ENCODE measurements at places on chromosomes 16 and 17. TPM values are rescaled to one million over a fixed set of nuclear protein-coding genes. Genes with fewer than 3 reads are reported as not detected.

DNA sequence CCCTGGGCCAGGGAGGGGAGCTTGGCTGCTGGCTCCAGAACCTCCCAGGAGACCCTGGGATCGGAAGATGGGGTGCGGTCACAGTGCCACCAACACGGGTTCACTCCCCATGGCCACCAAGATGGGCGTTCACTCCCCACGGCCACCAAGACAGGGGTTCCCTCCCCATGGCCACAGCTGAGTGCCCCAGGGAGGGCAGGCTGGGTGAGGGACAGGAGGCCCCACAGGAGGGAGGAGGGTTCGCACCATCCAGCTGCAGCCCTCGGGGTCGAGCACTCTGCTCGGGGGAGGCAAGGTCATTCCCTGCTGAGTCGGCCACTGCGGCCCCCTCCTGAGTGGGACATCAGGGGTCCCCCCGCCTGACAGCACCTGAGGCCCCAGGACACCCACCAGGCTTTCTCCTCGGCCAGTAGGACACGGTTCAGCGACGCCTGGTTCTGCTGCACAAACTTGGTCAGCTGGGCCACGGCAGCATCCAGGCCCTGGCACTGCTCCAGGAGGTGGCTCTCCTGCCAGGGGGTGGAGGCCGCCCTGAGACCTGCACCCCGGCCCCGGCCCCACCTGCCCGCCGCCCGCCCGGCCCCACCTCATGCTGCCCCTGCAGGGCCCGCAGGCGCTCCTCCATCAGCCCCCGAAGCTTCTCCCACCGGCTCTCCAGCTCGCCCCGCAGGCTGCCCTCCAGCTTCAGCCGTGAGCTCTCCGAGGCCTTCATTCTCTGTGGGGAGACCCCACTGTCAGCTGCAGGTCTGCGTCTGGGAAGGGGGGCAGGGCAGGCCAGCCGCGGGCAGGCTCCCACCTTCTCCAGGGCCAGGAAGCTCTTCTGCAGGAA, 5.9 kb downstream of the CCDC154 start:
- DNase-seq = no peak

DNA sequence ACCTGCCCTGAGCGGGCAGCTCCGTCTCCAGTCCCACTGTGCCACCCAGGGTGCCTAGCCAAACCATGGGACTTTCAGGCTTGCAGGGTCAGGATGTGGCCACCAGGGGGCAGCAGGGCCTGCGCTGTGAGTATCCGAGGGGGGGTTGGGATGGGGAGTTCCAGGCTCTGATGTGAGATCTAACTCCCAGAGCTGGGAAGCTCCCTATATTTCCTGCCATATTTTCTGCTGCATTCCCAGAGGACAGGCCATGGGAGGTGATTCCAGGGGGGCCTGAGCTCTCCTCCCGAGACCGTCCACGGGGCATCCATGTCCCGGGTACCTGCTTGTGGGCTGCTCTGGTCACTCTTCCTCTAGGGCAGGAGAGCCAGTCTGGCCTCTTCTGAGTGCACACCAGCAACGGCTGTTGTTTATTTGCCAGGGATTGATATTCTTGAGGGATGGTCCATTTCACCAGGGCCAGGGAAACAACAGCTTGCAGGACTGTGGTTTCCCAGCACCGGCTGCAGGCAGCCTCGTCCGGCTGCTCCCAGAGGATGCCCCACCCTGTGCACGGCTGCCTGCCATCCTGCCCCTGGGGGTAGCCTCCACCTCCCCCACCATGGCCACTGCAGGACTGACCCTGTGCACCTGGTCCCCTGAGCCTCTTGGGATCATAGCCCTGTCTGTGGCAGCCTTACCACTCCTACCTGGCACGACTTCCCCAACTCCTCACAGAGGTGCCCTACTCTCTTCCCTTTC, 1.2 kb downstream of the GPR142 start:
- DNase-seq = peak; percentile 75

- DNase-seq = no peak
Observed at GRCh38 chr16:73011926-73012325, 36.0 kb downstream of the ZFHX3 start.

DNA sequence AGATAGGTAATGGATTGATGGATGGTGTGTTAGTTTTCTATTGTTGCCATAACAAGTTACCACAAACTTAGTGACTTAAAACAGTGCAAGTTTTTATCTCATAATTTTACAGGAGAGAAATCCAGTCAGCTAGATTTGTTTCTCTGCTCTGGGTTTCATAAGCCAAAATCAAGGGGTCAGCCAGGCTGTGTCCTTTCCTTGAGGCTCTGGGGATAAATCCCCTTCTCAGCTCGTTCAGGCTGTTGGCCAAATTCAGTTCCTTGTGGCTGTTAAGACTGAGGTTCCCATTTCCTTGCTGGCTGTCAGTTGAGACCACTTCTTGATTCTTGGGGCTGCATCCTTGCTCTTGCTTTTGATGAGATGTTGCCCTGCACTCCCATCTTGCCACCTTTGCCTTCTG, 204.9 kb upstream of the CDH13 start:
- DNase-seq = no peak

DNA sequence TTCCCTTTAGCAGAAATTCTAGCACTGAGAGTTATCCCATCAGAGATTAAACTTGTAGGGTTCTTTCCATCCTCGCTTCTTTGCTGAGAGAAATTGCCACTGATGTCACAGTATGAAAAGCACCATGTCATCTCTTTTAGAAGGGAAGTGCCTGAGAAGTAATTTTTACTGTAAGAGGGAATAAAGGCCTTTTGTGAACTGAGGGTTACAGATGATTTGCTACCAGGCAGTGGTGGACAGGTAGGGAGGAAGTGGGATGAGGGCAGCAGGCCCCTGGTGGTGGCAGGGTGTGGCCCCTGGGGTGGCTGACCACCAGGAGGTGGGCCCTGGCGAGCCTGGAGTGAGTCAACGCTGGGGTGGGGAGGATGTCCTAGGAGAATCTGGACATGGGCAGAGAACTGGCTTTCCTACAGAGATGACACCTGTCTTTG, 6.4 kb upstream of the MILR1 start:
- no peak for DNase-seq

DNA sequence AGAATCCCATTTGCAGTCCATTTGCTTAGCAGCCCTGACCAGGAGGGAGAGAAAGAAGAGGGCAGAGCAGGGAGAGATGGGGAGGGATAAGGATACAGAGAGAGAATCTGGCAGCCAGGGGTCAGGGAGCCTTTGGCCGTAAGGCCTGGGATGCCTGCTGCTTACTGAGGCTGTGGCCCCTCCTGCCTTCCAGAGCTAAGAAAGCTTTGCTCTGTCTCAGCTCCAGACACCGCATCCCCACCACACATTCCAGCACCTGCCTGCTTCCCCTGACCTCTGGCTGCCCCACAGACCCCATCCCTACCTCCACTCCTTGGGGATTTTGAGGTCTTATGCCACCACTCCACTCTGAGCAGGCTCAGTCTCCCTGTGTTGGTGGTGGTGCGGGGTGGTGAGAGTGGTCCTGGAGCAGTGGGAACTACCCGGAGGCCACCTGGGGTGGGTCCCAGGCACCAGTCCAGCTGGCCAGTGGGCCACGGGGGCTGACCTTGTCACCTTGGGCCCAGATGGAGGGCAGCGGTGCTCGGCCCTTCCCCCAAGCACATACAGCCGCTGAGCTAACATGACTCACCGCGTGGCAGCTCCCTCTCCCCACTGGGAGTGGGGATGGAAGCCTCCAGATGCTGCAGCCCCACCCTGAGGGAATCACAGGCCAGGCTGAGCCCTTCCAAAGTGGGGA, 58.3 kb downstream of the RAI1 start:
- peak; percentile 78 for DNase-seq

CRK gene
- total RNA-seq = 59.6 TPM

DNA sequence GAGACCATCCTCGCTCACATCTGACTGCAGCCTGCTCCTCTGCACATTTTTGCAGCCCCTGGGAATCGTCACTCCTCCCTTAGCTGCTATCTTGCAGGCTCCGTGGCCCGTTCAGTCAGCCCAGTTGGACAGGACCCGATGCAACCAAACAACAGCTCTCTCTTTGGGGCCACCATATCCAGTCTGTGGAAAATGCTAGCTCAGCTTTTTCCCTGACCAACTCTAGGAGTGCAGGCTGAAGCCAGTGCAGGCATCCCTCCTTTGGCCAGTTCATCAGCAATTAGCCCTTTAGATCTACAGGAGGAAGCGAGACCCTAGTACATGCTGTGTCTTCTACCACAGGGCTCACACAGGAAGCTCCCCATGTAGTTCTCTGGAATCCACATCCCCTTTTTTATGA, 182.1 kb downstream of the HS3ST3A1 start:
- DNase-seq = no peak

C1QTNF8 gene
- not detected for total RNA-seq

GRCh38 chr16:4416200-4417032, at the start of gene CORO7:
Gene CORO7, minus strand, starts transcription at chr16:4416596. Its CDS starts 78 bp downstream, at chr16:4416518.
- peak; percentile 96 for DNase-seq

DNA sequence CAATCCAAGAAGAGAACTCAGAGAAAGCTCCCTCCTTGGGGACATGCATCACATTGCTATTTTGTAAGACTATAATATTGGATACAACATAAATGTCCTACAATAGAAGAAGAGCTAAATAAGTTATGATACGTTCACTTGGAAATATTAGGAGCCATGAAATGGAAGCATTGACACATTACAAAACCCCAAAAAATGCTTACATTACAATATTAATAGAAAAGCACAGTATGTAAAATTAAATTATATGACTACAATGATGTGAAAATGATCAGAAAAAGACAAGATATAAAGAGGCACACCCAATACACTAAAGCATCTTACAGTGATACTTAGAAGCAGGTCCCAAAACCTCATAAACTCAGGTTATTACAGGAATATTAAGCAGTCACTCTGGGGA, 694.1 kb downstream of the TOX3 start:
- no peak for DNase-seq

CCDC47 gene
- 88.1 TPM for total RNA-seq

RILP gene
- 42.5 TPM for total RNA-seq

DNA sequence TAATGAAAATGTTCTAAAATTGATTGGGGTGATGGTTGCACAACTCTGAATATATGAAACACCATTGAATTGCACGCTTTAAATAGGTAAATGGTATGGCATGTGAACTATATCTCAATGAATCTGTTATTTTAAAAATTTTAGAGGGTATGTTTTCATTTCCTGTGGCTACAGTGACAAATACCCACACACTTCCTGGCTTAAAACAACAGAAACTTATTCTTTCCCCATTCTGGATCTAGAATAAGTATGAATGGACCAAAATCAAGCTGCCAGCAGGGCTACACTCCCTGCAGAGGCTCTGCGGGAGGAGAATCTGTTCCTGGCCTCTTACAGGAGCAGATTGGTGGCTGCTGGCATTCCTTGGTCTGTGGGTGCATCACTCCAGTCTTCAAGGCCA, 11.3 kb upstream of the PECAM1 start:
- no peak for DNase-seq

GRCh38 chr17:81831957-81832607, 1.0 kb downstream of the MCRIP1 start:
- DNase-seq = no peak

RNU2-1 gene
- total RNA-seq = 1,199 TPM

NTN3 gene
- total RNA-seq = 0.32 TPM

DNA sequence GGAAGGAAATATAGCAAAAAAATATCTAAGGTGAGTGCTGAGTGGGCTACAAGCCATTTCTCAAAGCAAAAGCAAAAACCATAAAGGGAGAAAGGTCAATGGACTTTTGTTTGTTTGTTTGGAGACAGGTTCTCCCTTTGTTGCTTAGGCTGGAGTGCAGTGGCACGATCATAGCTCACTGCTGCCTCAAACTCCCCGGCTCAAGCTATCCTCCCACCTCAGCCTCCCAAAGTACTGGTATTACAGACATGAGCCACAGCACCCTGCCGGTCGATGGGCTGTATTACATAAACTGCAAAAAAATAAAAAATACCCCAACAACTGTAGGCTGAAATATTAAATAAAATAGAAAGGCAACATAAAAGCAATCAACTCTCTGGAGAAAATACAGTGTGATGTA, 3.5 kb upstream of the RBBP6 start:
- DNase-seq = no peak

RNF222 gene
- not detected for total RNA-seq

KRTAP9-2 gene
- total RNA-seq = not detected

CHRNE gene
- 0.55 TPM for total RNA-seq

KRT23 gene
- not detected for total RNA-seq

DNA sequence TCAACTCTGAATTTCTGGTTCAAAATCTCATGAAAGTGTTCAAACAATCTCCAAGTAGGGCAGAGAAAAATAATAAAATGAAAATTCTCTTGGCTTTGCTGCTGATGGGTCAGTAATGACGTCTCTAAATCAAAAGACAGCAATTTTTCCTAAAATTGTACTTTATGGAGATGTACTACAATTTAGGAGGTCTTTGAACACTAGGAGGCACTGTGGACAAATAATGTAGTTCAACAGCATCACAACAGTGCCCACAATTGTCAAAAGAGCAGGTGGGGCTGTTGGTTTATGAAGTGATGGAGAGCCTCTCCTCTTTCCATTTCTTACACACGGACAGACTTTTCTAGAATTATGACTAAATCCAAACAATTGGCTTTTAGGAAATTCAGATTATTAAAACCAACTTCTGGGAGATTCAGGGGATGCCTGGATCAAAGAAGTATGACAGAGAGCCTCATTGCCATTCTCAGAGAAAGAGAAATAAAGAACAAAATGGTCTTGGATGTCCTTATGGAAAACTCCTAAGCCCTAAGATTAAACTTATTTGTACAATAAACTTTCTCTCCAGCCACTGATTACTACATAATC, 23.8 kb downstream of the EZH1 start:
- no peak for DNase-seq

DNA sequence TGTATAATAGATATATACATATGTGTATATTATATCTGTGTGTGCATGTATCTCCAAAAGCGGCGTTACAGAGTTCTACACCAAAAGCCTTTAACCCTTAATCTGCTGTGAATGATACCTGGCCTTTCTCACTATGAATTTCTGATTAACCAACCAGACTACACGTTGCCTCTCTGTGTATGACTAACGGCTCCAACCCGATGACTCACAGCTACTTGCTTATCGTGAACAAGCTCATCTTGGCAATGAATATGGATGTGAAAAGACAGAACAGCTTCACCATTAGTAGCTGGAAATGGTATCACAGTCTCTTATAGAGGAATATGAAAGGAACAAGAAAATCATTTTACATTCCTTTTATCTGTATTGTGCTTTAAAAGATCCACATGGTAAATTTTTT, 23.8 kb upstream of the ARHGAP44 start:
- peak; percentile 34 for DNase-seq

DNA sequence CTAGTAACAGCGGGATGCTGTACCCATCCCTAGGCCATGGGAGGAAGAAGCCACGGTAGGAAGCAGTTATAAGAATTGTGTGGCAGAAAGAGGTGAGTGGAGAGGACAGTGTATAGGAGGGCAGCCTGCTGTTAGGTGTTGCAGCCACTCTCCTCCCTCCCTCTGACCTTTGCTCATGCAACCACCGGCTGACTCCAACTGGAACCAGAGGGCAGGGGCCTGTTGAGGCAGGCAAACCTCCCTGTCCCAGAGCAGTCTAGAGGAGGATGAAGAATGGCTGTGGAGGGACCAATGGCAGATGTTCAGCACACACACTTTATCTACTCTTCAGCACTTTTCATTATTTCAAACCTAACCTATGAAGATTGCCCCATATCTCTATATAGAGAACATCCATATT, 2.2 kb downstream of the TXNL4B start:
- no peak for DNase-seq

Data from adrenal gland (tissue), 19 donors.